ENCODE measurements at places on chromosomes 2 and 18.

DNA sequence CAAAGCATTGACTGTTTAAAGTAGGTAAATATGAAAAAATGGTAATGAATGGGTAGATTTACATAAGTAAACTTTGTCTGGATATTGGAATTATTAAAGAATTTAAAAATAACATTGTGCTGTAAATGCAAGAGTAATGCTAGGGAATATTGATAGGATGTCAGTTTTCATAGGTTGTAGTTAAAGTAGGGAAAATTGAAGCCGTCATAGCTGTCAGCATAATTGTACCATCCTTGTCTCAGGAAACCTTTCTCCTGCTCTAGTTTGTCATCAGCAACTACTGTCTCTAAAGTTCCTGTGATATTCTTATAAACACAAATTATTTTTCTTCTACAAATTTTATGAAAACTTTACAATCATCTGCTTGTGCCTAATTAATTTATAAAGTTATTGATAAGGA, 10.1 kb upstream of the SPAG16 start:
- no peak for DNase-seq

- no peak for DNase-seq
Measured at GRCh38 chr18:3902676-3903075, 452.7 kb downstream of the TGIF1 start.

GRCh38 chr2:235291461-235291860, 202.4 kb upstream of the AGAP1 start:
- no peak for DNase-seq

DNA sequence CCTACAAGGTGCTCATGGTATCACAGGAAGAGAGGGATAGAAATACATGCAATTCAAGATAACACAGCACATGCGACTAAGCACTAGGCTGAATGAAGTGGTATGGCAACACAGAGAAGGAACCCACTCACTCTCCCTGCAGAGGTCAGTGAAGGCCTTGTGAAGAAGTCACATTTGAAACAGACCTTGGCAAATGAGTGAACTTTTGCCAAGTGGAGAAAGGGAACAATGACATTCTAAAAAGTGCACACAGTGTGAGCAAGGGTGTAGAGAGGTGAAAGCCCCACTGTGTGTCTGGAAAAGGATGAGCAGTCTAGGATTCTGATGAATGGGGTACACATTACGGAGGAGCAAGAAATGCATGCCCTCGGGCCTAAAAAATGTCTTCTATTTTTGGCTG, 23.3 kb downstream of the KLF7 start:
- DNase-seq: no peak

DNA sequence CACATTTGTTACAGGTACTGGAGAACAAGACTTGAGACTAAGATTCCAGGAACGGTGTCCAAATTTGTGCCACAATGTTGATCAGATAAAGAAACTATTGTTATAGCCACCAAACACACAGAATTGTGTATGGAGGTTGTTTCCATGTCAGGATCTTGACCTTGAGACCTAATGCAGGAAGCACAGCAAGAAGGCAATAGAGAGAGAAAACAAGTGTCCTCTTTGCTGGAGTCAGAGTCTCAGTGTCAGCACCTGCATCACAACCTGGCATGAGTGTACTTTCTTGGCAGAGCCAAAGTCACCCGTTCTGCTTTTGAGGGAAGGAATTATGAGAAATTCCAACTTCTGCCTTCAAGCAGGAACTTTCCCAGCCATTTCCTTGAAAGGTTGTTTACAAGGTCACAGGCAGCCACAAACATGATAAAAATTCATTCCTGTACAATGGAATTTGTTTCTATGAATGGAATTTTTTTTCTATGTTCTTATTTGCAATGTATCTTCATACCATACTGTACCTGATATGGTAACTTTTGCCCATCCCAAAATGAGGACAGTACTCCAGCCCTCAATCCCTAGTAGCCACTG, 118.4 kb downstream of the PKP4 start:
- no peak for DNase-seq

DNA sequence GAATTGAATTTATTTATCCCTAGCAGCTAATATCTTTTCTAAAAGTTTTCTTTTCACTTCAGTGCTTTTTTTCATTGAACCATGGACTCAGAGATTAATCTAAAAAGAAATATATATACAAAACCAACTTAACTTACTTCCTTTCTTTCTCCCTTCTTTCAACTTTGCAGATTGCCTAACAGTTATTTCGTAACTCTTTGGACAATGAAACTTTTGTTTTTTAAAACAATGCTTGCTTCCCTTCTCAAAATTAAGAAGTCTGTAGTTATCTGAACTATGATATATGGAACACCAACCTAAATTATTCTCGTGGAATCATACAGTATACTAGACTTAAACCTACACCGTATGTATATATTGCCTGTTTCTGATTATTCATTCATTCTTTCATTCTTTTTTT, 62.9 kb downstream of the MIB1 start:
- DNase-seq: no peak

DNA sequence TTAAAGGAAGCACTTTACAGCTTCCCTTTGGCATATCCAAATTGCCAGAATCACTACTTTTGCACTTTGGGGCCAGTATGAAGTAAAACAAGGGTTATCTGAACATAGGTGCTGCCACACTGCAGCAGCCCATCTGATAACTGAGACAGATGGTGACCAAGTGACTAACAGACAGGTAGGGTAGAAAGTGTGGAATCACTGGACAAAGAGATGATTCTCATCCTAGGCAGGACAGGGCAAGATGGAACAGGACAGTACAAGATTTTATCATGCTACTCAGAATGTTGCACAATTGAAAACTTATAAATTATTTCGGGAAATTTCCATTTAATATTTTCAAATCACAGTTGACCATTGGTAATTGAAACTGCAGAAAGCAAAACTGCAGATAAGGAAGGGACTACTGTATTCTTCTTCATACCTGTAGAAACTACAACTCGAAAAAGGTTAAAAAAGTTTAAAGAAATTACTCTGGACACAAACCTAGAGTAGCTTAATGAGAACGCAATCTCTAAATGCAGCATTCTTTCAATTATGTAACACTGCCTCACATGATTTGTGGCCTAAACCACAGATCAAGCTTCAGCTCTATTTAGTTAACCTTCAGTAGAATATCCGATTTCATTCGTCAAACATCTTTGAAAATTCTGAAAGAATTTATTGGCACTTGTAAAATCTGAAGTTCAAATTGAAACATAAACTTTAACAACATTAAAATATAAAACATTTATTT, 31.4 kb downstream of the HEATR5B start:
- DNase-seq: no peak

GRCh38 chr2:62826953-62827675, 121.6 kb downstream of the EHBP1 start:
- DNase-seq: no peak

- DNase-seq: no peak
Measured at GRCh38 chr2:103167599-103167998, 405.8 kb downstream of the TMEM182 start.

GRCh38 chr2:71578767-71579342, 125.5 kb downstream of the DYSF start:
- no peak for DNase-seq

DNA sequence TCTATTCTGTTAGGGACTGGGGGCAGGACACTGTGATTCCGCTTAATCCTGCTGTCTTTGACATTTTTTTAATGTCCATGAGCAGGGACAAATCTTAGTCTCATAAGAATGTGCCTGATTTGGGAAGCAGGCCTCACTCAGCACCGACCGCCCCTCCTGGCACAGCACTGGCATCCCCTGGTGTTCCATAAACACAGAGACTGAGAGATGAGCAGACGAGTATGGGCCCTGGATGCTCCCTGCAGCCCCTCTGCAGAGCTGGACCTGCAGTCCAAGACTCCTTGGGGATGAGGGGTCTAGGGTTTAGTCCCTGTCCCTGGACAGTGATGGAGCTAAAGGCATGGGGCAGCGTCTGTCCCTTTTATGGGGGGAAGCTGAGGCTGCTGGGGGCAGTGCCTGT, 81.6 kb downstream of the NDUFA10 start:
- DNase-seq: no peak

DNA sequence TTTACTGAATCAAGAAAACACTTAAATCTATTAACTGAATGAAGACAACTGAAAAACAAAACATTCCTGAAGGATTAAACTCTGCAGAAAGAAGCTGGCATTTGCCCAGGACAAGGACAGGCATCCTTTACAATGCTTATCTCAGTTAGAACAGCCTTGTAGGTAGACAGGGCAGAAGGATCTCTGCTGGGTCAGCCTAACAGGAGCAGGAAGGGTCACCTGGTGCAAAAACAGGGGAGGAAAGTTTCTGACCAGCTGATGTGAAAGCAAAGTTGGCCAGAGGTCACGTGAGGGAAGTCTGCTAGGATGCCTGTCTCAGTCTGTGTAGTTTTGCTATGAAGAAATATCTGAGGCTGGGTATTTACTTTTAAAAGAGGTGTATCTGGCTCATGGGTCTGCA, 348.6 kb downstream of the ANAPC1 start:
- peak; percentile 63 for DNase-seq

GRCh38 chr2:18063826-18064470, 185.5 kb downstream of the KCNS3 start:
- no peak for DNase-seq

GRCh38 chr2:225006730-225007129, 35.5 kb downstream of the DOCK10 start:
- DNase-seq: no peak

DNA sequence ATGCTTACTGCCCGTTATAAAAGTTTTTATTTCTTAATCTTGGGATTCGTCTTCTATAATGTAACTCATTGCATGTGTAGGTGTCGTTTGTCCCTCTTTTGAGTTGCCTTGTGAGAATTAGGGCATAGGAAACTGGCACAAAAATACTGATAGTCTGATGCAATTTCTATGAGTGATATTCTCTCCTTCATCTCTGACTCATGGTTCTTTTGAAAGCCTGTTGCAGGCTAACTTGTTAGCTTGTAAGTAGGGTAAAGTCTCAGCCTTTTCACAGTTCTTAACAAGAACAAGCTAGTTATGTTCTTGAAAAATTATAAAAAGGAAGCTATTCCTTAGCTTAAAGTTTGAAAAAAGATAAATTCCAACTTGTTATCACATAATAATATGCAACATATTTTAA, 1085.4 kb upstream of the NRXN1 start:
- DNase-seq: no peak

GRCh38 chr2:7492719-7493118, 575.5 kb downstream of the RNF144A start:
- DNase-seq: no peak

DNA sequence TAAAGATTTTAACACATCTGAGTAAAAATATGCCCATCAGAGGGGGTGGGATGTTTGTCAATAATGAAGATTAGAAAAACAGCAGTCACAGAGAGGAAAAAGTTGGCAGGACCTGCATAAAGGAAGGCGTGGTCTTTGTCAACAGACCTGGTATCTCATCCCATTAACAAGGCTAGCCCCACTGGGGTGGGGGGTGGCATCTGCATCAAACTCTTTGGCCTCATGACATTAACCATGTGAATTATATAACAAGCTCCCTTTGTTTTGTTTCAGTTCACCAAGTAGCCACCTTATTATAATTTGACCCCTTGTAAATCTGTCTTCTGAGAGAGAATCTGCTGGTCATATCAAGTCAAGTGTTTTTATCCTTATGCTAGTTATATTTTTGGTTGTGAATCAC, 28.8 kb downstream of the NEMP2 start:
- DNase-seq: no peak

GRCh38 chr2:28689771-28690170, 61.9 kb upstream of the PPP1CB start:
- DNase-seq: no peak

DNA sequence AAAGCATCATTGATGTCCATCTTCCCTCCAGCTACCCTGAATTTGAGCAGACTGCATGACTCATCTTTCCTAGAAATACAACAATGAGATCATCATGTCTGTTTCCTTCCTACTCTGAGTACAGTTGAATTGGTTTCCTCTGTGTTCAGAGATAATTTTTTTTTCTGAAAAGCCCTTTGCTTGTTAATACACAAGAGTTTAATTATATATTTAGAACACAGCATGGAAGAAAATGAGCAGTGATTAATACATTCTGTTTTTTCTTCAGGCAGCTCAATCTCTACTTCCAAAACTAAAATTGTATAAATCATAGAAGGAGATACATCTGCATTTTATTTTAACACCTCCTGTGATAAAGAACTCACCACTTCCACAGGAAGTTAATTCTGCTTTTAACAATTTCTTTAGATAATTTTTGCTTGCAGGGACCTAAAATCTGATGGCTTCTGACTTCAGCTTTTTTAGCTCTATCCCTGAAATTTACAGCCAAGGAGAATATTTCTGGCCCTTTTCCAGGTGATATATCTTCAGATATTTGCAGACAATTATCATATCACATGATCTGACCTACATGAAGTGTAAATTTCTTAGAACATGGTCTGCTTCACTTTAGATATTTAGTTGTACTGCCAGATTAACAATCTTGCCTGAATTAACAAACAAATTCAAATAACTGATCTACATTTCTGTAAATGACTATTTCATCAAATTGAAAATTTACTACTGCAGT, 249.0 kb downstream of the TRIB2 start:
- peak; percentile 40 for DNase-seq
